ENCODE measurements at places on chromosomes 1 and 21.

GRCh38 chr21:31923756-31924155, 50.9 kb downstream of the HUNK start:
- DNase-seq, result no peak

- DNase-seq, result peak; percentile 98
These were observed at the start of gene NUCKS1 for GRCh38 chr1:205750138-205751035. NUCKS1 (minus strand) TSS chr1:205750182; CDS start chr1:205749973, 209 bp downstream.

- no peak for DNase-seq
These were observed 273.8 kb downstream of the MATN1 start for GRCh38 chr1:30449428-30450147.

- DNase-seq, result no peak
These were observed 6.5 kb downstream of the INSRR start for GRCh38 chr1:156852418-156852874.

DNA sequence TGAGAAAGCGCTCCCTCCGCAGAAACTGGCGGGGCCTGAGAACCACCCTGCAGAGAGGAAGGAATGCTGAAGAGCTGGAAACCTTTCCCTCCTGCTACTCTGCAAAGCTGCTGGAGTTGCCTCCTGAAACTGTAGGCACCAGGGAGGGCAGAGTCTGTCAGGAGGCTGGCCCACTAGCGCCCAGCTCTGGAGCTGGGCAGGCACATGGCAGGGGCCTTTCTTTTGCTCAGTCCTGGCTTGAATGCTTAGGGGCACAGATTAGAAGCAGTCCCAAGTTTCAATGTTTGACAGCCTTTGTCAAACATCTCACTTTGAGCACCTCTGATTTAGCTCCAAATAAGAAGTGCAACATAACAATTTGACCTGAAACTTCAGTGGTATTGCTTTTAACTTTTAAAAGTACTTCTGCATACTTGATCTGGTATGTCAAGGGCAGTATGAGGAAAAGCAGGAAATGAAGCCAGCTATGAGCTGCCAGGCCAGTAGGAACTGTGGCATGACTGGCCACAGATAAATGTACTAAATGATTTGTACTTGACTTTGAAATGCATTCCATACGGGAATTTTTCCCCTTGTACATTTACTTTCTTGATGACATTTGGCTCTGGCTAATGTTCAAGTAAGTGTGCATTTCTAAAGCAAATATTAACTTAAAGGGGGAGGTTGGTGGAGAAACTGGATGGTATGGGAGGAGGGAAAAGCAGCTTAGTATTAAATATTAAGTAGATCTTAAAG, 7.2 kb downstream of the C1orf116 start:
- no peak for DNase-seq

GRCh38 chr1:183248989-183249691, 63.1 kb downstream of the LAMC2 start:
- DNase-seq, result no peak

GRCh38 chr1:171222936-171223335, 25.4 kb upstream of the FMO1 start:
- no peak for DNase-seq

DNA sequence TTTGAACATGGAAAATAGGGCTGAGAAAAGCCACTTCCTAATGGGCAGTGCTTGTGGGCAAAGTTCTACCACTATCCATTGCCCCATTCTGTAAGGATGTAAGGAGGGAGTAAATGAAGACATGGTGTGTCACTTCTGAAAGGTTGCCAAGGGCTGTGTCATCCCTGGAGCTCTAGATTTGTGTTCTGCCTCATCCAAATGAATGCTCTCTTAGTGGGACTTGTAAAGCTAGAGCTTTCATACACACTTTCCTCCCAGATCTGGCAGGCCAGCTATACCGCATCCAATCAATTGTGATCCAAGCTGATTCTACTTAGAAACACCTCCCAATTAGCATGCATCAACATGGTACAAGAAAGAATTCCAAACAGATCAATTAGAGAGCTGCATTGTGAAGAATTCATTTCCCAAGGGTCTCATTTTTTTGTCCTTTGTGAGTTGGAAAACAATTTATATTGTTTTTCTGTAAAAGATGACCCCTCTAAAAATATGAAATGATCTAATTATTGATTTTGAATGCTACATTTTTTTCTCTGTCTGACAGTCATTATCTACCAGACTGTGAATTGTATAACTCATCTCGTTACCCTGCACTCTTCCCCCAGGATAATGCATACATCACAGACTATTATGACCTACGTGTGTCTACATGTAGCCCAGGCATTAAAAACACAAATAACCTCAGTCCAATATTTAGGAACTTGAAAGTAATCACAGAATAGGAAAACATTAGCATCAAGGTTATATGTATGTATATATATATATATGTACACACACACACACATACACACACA, 117.1 kb upstream of the DUSP10 start:
- DNase-seq, result no peak

- DNase-seq, result no peak
These were observed 1.3 kb upstream of the AKT3 start for GRCh38 chr1:243851257-243851756.

- no peak for DNase-seq
These were observed 299.4 kb upstream of the LYPLAL1 start for GRCh38 chr1:218874313-218874712.

- no peak for DNase-seq
These were observed 2.0 kb downstream of the SLAMF7 start for GRCh38 chr1:160741092-160741501.

- no peak for DNase-seq
These were observed 412.8 kb upstream of the LYPLAL1 start for GRCh38 chr1:218760601-218761570.

GRCh38 chr1:87497380-87498203, 168.9 kb downstream of the LMO4 start:
- DNase-seq, result no peak

GRCh38 chr1:156912861-156913808, 7.3 kb upstream of the LRRC71 start:
- no peak for DNase-seq

DNA sequence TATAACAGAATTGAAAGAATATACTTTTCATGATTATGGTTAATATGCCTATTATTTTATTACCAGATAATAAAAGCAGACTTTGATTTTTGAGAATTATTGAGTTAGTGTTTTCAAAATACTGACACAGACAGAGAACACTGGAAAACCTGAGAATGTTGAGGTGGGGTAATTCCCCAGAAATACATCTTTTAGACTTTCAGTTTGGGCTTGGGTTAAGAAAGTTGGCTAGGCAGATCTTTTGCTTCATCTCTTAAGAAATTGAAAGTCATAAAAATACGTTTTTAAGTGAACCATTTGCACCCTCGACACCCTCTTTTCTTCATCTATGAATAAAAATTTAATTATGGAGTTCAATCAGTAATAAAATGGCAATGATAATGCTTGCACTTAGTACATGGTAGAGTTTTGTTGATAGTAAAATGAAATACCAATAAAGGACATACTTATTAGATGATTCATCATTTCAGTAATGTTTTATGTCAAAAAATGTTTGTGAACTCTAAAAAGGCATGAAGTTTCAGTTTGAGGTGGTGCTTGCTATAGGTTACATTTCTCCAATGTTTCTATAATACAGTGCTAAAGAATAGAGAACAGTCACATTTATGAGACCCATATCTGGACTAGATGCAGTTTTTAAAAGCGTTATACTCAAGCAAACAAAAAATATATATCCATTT, 1.9 kb upstream of the SAMSN1 start:
- DNase-seq, result peak; percentile 74

DNA sequence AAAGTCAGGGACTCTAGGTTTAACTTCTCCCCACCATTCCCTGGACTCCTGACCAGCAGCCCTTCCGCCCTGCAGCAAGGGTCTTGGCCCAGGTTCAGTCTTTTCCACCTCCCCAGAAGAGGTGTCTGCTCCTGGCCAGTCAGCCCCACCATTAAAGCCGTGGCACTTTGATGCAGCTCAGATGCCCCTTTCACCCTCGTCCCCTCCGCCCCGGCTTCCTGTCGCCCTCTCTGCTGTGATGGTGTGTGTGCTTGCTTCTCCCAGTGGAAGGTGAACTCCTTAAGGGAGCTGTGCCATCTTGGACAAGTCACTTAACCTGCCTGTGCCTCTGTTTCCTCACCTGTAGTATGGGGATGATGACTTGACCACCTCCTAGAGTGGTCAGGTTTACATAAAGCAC, 17.8 kb upstream of the TTC4 start:
- DNase-seq, result no peak

- no peak for DNase-seq
These were observed 1.4 kb upstream of the TNR start for GRCh38 chr1:175744833-175745232.

- DNase-seq, result peak; percentile 33
These were observed 177.3 kb downstream of the CAMTA1 start for GRCh38 chr1:6962478-6962995.

DNA sequence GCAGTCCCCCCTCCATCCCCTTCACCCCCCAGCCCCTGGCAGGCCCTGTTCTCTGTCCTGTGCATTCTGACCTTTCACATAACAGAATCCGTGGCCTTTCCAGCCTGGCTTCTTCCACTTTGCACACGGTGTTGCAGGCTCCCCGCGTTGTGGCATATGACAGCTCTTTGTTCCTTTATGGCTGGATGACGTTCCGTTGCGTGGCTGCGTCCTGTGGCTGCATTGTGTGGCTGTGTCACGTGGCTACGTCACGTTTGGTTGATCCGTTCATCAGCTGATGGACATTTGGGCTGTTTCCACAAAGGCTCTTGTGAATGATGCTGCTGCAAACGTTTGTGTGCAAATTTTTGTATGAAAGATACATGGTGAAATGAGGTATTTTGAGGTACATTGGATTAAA, 53.3 kb downstream of the PDE9A start:
- no peak for DNase-seq

DNA sequence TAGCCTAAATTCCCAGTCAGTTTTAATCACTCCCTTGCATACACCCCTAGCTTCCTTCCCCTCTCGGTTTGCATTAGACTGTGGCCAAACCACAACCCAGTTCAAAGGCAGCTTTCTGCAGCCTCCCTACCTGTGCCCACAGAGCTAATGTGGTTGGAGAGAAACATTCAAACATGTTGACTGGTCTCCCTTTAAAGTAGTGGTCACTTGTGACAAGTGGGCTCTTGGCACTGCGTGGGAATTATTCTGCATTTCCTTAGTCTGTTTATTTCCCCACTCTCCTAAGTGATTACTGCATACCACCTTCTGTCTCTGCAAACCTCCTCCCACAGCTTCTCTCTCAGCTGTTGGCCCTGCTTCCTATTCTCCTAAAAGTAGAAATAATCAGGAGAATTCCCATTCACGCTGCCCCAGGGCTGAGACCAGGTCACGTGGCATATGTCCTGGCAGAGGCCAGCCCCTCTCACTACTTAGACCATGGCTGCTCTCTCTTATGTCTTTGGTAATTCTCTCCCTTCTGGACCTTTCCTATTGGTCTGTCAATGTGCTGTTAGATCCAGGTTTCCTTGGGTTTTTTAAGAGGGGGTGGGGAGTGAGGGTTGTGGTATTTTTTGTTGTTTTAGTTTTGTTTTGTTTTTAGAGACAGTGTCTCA, 38.4 kb upstream of the CD101 start:
- DNase-seq, result no peak

- no peak for DNase-seq
These were observed 117.6 kb downstream of the NME7 start for GRCh38 chr1:169250022-169250421.

DNA sequence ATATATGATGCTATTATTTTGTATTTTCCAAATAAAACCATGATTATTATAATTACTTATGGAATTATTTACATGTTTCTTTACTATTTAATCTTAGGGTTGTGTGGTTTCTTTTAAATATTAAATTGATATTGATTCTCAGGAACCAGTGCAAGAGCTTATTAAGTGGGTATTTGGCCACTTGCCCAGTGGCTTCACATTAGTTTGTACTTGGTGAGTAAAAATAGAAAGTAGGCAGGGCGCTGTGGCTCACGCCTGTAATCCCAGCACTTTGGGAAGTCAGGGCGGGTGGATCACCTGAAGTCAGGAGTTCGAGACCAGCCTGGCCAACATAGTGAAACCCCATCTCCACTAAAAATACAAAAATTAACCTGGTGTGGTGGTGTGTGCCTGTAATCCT, 497.1 kb downstream of the PTPRC start:
- DNase-seq, result no peak

DNA sequence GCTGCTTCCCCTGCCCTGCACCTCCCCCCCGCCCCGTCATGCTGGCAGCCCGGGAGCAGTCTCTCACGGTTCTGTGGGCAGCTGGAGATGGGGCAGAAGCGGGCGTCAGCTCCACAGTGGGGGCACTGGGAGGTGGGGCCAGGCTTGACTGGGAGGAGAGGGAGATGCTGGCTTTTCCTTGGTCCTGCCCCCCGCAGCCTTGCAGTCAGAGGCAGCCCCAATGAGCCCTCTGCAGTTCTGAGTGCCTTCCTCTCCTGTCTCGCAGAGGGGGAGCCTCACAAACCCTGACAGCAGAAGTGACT, 21.7 kb downstream of the ARHGEF10L start:
- no peak for DNase-seq

DNA sequence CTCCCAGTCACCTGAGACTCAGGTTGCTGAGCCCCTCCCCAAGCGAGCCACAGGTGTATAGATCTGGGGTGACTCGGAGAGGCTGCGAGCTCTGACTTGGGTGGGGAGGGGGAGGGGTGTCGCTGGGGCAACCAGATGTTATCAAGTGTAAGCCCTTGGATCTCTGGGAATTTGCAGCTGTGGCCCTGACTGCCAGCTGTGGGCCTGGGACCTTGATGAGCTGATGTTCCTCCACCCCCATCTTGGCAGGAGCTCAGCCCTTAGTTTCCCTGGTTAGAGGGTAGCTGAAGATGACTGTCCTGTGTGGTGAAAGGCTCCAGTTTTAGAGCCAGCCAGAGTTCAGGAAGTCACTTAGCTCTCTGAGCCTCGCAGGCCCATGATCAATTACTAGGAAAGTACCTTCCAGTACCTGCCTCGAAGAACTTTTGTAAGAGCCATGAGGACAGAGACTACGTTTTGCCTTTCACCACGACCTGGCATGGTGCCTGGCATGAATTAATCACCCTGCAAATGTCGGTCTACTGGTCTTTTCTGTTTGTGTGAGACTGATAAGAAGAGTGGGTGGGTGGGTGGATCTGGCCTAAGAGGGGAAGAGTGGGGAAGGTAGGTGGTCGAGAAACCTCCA, 55.8 kb downstream of the YARS1 start:
- DNase-seq, result no peak

- peak; percentile 27 for DNase-seq
These were observed 27.0 kb upstream of the PPP1R15B start for GRCh38 chr1:204438628-204439027.

GRCh38 chr1:99305626-99306025, 41.3 kb downstream of the PLPPR4 start:
- no peak for DNase-seq

GRCh38 chr1:10415211-10415930, 14.9 kb upstream of the CENPS start:
- DNase-seq, result peak; percentile 42

- DNase-seq, result peak; percentile 14
These were observed 10.7 kb downstream of the ATP1A4 start for GRCh38 chr1:160161965-160162705.

GRCh38 chr21:42736646-42737350, 83.4 kb downstream of the PDE9A start:
- no peak for DNase-seq

DNA sequence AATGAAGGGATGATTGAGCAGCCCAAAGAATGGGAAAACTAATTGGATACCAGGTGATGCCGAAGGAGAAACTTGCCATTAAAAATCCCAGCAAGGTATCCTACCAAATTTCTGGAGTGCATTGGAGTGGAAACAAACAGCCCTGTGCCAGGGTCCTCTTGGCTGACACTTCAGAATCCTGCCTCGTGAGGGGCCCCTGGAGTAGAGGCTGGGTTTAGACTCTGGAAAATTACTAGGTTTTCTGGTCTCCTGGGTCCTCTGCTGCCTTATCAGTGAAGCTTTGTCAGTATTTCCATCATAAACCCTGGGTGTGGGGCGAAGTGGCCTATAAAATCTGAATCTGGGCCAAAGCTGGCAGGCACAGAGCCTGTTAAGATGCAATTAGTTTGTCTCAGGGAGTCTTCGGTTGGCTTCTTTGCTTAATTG, 289.2 kb upstream of the USP24 start:
- no peak for DNase-seq
